ENCODE measurements at places on chromosomes 7 and 10.

DNA sequence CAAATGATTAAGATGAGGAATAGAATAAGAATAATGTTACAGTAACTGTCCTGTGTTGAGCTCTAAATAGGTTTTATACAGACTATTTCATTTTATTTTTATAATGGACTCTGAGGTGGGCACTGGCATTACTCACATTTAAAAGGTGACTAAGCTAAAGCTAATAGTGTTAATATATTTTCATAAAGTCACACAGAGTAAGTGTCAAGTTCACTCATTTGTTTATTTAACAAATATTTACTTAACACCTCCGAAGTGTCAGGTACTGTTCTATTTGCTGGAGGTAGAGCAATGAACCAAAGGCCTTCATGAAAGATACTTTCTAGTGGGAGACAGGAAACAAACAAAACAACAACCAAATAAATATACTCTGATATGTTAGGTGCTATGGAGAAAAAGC, 44.0 kb downstream of the ASB4 start:
- H3K36me3 ChIP-seq = no peaks in the 10 kb centered on the region
- H3K4me3 ChIP-seq = no peak overlapping the region
- H3K4me1 ChIP-seq = no peaks in the 10 kb centered on the region
- DNase-seq = no peak
- H3K27ac ChIP-seq = no peak overlapping the region

GRCh38 chr10:116538456-116538855, 7.3 kb upstream of the PNLIP start:
- no peak overlapping the region for H3K27ac ChIP-seq
- DNase-seq = no peak
- no peaks in the 10 kb centered on the region for H3K4me1 ChIP-seq
- peaks cover 6% of the 10 kb centered on the region for H3K27me3 ChIP-seq

- H3K4me3 ChIP-seq = no peak overlapping the region
- H3K27me3 ChIP-seq = no peaks in the 10 kb centered on the region
- no peaks in the 10 kb centered on the region for H3K36me3 ChIP-seq
- peak; percentile 69 for DNase-seq
- peak overlapping the region; percentile 79 for H3K27ac ChIP-seq
- H3K4me1 ChIP-seq = peaks cover 74% of the 10 kb centered on the region
Measured at GRCh38 chr10:62037166-62037831, 135.8 kb downstream of the ARID5B start.

DNA sequence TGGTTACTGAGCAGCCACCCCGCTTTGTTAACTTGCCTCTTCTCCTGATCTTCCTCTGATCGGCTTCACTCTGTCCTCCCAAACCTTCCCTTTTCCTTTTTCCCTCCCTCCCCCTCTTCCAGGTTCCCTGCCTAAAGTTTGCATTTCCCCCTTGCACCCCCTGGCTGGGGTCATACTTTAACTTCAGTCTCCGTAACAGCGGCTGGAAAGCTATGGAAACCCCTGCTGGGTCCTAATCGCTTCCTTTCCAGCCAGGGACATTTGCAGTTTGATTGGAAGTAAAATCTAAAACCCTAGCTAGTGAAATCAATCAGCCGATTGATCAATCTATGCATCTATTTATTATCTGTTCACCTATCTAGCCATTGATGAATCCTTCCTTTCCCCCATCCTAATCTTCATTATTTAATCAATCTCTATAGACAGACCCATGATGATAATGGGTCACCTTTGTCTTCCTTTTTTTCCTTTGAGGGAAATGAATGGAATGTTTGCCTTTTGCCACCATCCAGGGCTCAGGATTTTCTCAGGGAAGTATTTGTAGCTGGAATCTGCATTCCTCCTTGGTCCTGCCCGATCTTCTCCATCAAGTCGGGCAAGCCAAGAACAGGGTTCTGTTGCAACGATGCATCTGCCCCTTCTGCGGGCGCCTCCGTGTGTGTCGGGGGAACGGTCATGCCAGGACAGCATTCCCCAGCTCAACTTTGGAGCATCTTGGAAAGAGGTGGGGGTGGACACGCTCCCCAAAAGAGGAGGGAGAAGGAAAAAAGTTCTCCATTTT, 8.8 kb downstream of the GATA3 start:
- H3K36me3 ChIP-seq = peaks cover 3% of the 10 kb centered on the region
- peaks cover 13% of the 10 kb centered on the region for H3K4me1 ChIP-seq
- no peaks in the 10 kb centered on the region for H3K27me3 ChIP-seq
- no peak overlapping the region for H3K4me3 ChIP-seq
- DNase-seq = no peak
- H3K27ac ChIP-seq = no peak overlapping the region

DNA sequence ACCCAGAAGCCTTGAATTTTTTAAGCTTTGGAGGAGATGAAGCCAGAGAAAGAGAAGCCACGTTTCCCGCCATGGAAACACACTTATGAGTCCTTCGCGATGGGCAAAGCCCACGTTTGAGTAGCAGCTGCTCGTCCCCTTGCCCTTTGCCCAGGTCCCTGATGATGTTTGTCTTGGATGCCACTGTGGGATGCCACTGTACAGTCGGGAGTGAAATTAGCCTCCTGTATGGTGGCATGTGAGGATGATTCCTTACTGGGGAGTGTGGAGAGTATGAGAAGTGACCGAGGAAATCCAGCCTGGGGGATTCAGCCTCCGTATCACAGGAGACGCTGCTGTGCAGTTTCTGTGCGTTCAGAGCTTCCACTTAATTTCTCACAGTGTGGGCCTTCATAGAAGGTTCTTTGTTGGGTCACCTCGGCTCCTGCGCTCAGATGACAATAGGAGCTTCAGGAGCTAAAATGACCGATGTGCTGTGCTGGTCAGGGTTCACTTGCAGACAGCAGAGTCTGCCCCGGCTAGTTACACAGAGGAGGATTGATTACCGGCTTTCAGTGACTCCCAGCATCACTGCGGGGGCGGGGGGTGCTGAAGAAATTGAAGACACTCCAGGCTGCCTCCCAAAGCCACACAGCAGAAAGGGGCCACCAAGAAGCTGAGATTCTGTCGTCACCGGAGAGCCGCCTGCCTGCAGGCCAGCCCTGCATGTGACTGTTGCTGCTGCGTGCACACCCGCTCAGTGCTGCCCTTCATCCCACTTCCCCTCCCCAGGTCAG, 122.1 kb upstream of the SFMBT2 start:
- H3K27me3 ChIP-seq = no peaks in the 10 kb centered on the region
- no peak for DNase-seq
- H3K36me3 ChIP-seq = no peaks in the 10 kb centered on the region
- H3K4me1 ChIP-seq = peaks cover 17% of the 10 kb centered on the region

GRCh38 chr10:128169811-128170379, 43.7 kb upstream of the MKI67 start:
- H3K36me3 ChIP-seq = no peaks in the 10 kb centered on the region
- DNase-seq = no peak
- no peak overlapping the region for H3K27ac ChIP-seq
- H3K4me3 ChIP-seq = no peak overlapping the region

DNA sequence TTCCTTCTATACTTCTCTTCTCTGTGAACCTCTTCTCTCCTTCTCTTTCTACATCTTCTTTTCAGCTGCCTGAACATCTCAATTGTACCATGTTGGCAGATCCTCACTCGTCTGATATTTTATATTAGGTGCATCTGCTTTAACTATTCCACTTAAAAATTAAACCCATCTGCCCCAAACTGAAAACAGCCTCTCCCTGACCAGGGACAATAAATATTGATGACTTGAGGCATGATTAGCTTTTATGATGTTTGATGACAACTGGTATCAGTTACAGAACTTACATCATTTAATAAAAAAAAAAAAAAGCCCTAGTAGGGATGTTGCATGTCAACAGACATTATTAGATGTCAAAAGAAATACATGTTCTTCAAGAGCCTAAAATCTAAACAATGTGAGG, 79.8 kb upstream of the HABP2 start:
- no peaks in the 10 kb centered on the region for H3K36me3 ChIP-seq
- no peak overlapping the region for H3K27ac ChIP-seq
- no peaks in the 10 kb centered on the region for H3K27me3 ChIP-seq
- no peak for DNase-seq
- H3K4me1 ChIP-seq = no peaks in the 10 kb centered on the region

DNA sequence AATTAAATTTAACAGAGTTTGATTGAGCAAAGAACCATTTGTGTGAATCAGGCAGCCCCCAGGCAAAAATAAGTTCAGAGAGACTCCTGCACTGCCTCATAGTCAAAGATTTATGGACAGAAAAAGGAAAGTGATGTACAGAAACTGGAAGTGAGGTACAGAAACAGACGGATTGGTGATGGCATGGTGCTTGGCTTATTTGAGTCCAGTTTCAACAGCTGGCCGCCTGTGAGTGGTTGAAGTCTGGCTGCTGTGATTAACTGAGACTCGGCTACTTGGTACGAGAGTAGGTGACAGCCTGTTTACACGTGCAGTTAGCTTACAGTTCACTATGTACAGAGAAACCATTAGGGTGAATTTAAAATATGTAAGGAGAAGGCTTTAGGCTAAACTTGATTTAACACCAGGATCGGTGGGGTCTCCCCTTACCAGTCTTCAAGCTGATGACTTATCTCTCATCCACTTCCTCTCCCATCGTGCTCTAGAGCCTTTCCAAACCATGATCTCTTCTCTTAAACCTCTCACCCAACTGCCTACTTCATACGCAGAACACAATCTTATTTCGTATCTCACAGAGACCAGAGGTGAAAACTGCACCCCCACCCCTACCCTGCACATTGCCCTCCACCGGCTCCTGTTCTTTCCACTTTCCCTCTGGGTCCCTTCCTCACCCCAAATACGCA, 5.0 kb upstream of the MSMB start:
- H3K36me3 ChIP-seq = no peaks in the 10 kb centered on the region
- no peak overlapping the region for H3K4me3 ChIP-seq
- no peak overlapping the region for H3K27ac ChIP-seq
- H3K27me3 ChIP-seq = peaks cover 12% of the 10 kb centered on the region

- H3K27ac ChIP-seq = no peak overlapping the region
- peaks cover 60% of the 10 kb centered on the region for H3K27me3 ChIP-seq
- no peak overlapping the region for H3K4me3 ChIP-seq
- H3K36me3 ChIP-seq = no peaks in the 10 kb centered on the region
Measured at GRCh38 chr7:21028186-21028585, 241.5 kb upstream of the SP8 start.

DNA sequence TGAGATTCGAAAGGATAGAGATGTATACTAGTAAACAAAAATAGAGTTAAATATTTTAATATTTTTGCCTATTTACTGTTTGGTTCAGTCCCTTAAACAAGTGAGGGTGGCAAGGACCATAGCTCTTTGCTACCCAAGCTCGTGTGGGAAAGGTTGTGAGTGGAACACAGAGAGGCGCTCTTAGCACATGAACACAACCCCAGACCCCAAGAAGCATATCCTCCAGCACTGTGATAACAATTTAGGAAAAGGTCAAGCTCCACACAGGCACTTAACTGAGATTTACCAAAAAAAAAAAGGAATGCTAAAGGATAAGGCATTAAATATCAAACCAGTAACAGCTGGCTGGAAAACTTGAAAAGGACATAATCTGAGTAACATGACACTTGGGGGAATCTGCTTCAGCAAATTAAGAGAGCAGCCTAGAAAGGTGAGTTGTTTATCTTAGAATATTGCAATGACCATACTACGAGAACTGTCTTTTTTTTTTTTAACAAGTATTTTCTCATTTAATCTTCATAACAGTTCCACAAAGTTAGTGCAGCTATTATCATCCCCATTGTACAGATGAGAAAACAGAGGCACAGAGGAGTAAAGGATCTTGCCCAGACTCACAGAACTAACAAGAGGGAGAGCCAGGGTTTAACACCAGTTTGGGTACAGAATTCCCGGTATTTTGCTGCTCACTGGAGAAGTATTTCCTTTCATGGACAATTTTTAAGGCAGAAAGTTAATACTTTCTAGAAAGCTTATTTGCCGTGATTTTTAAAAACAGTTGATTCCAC, 303.5 kb upstream of the AOAH start:
- H3K4me1 ChIP-seq = peaks cover 14% of the 10 kb centered on the region
- DNase-seq = no peak
- no peaks in the 10 kb centered on the region for H3K36me3 ChIP-seq
- no peak overlapping the region for H3K27ac ChIP-seq
- no peak overlapping the region for H3K4me3 ChIP-seq

GRCh38 chr10:24793648-24794379, 70.1 kb upstream of the ARHGAP21 start:
- no peak overlapping the region for H3K4me3 ChIP-seq
- H3K27me3 ChIP-seq = no peaks in the 10 kb centered on the region
- no peak for DNase-seq
- no peaks in the 10 kb centered on the region for H3K4me1 ChIP-seq
- no peaks in the 10 kb centered on the region for H3K36me3 ChIP-seq
- H3K27ac ChIP-seq = no peak overlapping the region

DNA sequence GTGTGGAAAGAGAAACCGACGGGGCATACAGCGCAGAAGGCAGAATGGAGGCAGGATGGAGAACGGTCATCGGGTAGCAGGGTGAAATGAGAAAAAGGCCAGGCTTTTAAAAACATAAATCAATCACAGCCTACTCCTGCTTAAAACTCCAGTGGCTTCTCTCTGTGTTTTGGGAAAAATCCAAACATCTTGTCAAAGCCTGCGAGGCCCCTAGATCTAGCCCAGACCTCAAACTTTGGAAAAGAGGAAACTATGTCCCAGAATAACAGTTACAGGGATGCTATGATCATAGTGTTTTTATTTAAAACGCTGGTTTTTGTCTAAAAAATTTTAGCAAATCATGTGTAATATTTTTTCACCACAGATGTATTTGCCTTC, 41.1 kb downstream of the PPP1R3C start:
- DNase-seq = no peak
- H3K36me3 ChIP-seq = no peaks in the 10 kb centered on the region
- H3K27me3 ChIP-seq = no peaks in the 10 kb centered on the region
- peaks cover 18% of the 10 kb centered on the region for H3K4me1 ChIP-seq
- no peak overlapping the region for H3K4me3 ChIP-seq

DNA sequence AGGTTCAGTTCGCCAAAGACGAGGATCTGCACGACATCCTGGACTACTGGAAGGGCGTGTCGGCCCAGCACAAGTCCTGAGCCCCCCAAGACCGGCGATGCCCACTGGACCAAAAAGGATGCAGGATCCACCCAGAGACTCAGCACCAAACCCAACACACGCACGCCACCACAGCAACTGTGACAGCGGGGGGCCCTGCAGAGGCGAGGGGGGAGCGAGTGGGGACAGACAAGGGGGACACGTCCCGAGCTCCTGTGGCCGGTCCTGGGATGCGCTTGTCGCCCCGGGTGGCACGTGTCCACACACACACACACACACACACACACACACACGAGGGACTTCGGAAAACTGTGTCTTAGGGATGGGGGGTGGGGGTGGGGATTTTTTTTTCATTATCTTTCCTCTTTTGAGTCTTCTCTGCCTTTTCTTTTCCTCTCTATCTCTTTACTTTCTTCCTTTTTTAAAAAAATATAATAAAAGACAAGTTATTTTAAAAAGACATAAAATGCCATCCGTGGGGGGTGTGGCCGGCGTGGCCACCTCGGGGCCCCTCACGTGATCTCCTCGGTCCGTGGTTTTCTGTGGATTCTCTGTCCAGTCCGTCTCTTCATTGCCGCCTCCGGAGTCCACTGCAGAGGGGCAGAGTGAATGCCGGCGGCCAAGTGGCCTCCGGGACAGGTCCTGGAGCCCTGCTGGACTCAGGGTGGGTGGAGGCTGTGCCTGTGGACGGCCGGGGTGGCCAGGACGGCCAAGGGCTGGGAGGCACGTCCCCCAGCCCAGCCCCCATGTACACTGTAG, 77.1 kb downstream of the ELFN1 start:
- peaks cover 7% of the 10 kb centered on the region for H3K27me3 ChIP-seq

- peaks cover 17% of the 10 kb centered on the region for H3K27me3 ChIP-seq
- peak overlapping the region; percentile 77 for H3K27ac ChIP-seq
- peak overlapping the region; percentile 78 for H3K4me3 ChIP-seq
- no peaks in the 10 kb centered on the region for H3K36me3 ChIP-seq
- peaks cover 29% of the 10 kb centered on the region for H3K4me1 ChIP-seq
Measured at GRCh38 chr7:87218796-87219544, 562 bp downstream of the TMEM243 start.

- DNase-seq = no peak
- H3K27ac ChIP-seq = no peak overlapping the region
- H3K4me1 ChIP-seq = peaks cover 3% of the 10 kb centered on the region
- H3K27me3 ChIP-seq = no peaks in the 10 kb centered on the region
- H3K36me3 ChIP-seq = peaks cover 12% of the 10 kb centered on the region
Measured at GRCh38 chr10:70369498-70370018, 12.9 kb downstream of the LRRC20 start.
